ENCODE measurements at places on chromosomes 2 and 18. TPM values are rescaled to one million over a fixed set of nuclear protein-coding genes. Genes with fewer than 3 reads are reported as not detected.

GRCh38 chr2:86097913-86098312 lies 7.8 kb downstream of the POLR1A start:
- no peak for DNase-seq

DNA sequence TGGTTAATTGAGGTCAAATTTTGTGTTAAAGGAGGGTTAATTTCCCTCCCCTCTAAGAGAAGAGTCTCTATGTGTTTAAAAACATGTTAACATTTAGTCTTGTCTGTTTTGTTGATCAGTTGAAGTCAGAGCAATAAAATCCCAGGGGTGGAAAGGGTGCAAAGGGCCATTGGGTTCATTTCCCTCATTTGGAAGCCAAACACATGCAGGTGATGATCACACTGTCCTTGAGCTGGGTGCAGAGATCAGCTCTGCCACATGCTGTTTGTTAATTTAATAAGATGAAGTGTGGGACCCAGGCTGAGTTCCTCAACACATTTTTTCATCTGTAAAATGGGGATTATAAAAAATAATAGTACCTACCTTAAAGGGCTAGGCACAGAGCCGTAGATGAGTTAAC lies 260.9 kb downstream of the LPIN1 start:
- DNase-seq, result no peak

DNA sequence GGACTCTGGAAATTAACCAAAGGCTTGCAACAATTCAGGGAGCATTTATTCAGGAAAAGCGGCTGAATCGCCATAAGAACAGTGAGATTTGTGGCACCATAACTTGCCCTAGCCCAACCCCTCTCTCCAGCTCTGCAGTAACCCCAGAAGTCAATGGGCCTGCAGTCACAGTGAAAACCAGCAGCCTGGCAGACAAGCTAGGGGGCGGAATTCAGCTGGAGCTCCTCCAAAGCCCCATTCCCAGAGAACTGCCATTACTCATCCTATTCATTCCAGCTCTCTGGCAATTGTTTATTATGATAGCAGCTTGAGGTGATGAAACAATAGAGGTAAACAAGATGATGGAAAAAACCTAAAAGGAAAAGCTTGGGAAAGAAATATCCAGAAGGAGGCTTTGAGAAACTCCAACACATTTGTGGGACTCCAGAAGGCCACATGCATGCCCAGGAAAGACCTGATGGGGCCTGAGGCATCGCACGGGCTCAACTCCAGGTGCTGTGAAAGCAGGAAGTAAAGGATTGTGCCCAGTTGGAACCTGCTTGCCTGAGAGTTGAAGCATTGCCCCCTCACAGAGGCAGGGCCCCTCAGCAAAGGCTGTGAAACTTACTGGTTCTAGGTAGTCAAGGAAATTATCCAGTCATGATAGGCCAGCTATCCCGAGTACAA lies 126.7 kb downstream of the TWIST2 start:
- no peak for DNase-seq

Gene TRIP12
- polyA plus RNA-seq, result 18.0 TPM

Gene LIMS3
- polyA plus RNA-seq, result 6.0 TPM

Data from CD14-positive monocyte (primary cell).